NCI-H446 (cell line): ENCODE measurements at places on chromosomes 5 and 9.

DNA sequence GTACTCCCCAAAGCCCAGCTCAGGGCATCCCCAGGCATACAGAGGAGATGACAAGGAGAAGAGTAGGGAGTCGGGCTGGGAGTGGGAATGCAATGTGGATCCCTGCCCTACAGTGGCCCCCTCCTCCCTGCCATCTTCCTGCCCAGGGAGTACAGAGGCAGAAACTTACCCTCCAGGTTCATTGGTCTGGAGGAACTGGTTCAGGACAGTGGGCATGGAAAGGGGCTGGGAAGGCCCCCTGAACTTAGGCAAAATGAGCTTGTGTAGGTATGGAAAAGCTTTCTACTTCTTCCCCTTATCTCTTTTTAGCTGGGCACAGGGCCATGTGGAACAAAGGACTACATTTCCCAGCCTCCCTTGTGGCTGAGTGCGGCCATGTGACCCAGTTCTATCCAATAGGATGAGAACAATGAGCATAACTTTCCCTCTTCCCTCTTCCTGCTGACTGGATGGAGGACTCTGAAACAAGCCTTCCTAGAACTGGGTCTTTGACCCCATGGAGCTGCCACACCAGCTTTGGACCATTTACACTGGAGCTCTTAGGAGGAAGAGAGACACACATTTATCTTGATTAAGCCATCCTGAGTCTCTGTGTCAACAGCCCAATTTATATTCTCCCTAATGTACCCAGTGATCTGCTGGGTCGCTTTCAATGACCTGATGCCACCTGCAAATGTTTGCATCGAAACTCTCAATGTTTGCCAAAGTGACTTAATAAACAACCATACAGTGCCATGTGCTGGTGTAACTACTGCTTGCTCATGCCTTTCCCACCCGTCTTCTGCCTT lies 25.0 kb upstream of the HMCN2 start:
- DNase-seq, result peak; percentile 30

DNA sequence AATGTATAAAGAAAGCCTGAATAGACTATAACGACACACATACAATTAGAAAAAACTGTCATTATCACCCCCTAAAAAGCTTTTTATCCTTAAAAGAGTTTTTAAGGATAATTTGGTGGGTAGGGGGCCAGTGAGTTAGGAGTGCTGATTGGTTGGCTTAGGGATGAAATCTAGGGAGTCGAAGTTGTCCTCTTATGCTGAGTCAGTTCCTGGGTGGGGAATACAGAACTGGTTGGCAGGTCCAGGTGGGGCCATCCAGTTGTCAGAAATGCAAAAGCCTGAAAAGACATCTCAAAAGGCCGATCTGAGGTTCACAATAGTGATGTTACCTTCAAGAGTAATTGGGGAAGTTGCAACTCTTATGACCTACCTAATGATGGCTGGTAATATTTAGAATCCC lies 13.6 kb downstream of the ZBTB5 start:
- no peak for DNase-seq

DNA sequence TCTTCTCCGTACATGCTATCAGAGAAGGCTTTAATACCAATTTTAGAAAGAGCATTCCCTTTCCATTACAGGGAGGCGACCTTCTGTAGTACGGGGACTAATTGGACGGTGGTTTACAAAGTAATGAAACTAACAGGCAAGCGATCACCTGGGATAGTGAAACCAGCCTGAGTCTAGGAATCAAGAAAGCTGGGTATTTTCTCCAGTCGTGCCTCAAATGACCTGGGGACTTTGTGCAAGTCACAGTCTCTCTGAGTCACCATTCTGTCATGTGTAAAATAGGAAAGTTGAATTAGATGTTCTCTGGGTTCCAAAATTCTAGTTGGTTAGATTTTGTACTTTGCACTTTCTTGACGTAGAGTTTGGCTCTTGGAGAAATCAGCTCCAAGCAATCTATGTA lies 22.7 kb upstream of the SSBP2 start:
- no peak for DNase-seq

DNA sequence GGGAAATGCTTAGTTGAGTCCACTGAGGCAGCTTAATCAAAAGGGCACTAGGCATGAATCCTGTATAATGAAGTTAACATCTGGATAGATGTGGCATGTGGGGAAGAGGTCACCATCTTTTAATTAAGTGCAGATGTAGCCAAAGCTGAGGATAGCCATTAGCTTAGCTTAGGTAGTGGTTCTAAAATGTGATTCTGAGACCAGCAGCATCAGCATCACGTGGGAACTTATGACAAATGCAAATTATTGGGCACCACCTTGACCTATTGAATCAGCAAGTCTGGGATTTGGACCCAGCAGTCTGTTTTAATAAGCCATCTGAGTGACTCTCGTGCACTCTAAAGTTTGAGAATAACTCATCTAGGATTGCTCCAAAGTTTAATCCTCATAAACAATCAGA lies 63.8 kb downstream of the SNCAIP start:
- DNase-seq, result no peak
